CD4-positive, alpha-beta T cell treated with Interleukin-21 for 1 hour (primary cell): ENCODE measurements at places on chromosomes 7 and 10.

- no peak for DNase-seq
Observed at GRCh38 chr10:106557951-106558733, 606.4 kb downstream of the SORCS1 start.

GRCh38 chr7:12031638-12032037 is 179.5 kb upstream of the TMEM106B start:
- DNase-seq: no peak

DNA sequence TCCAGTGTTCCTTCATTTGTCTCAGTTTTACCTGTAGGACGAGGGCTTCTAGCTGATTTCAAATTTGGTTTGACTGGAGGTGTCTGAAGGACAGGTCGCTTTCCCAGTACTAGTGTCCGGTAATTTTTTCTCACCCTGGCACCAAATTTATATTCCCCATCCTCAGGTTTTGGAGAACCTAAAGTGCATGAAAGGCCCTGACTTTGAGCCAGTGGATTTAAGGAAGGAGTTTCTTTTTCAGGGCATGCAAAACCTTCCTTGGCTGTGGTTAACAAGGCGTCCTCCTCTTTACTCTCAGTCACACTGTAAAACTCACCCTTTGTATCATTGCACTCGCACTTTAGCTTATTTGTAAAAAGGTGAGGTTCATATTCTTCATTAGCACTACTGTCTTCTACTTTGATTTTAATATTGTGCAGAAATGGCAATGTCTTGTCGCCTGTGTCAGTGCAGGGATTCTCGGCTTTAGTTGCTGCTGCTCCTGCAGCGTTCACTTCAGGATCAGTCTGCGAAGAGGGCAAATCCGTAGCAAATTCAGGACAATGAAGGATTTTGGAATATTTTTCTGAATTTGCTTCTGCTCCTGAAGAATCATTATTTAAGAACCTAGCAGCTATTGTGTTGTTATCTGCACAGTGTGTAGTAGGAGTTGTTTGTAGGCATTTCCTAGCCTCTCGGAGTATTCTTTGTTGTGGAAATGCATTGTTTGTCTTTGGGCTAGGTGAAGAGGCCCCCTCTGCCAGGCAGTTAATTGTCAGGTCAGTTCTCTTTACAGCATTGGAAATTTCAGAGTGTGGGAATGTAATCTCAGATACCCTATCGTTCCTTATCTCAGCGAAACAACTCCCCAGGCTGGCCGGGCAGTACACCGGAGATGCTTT is 9.9 kb downstream of the SKIDA1 start:
- no peak for DNase-seq

DNA sequence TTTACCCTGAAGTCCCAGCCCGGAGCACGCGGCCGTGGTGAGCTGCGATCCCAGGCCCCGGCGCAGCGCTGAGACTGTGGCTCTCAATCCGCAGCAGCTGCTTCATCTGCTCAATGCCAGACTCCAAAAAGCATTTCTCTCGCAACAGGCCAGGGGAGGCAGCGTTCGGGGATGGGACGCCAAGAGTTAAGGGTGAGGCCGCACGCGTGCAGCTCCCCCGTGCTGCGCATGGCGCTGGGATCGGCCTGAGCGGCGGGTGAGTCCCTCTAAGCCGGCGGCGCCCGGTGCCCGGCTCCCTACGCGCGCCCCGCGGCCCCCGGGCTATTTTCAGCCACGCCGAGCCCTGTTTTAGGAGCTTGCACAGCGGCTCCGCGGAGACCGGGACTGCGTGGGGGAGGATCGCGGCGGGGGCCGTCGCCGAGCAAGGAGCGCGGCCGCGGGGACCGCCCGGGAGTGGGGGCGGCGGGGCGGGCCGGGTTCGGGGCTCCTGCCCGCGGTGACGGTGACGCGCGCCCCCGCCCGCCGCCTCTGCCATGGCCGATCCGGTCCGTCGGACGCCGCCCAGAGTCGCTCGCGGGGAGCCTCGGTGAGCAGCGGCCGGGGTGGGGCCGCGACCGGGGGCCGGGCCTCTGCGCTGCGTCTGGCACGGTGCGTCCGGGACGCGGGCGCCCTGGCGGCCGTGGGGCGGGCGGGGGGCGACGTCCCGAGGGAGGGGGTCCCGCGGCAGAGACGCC is 29.4 kb upstream of the JAKMIP3 start:
- no peak for DNase-seq

- no peak for DNase-seq
Observed at GRCh38 chr10:94251098-94251497, 111.6 kb downstream of the NOC3L start.

DNA sequence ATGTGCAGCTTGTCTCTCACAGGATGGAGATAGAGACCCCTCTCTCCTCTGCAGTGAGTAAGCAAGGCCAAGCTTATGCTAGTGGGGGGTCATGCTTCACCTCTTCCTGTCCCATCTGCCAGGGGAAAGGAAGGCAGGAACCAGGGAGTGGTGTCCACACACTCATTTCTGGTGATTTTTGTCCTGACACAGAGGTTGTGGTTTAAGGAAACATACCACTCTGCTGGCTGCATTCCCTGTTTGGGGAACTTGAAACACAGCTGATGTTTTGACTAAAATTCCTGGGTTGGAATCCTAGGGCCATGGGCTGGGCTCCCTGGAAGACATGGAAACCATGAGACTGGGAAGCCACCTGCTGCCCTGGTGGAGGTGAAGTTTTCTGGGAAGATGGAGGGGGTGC is 21.4 kb downstream of the C10orf120 start:
- DNase-seq: no peak

DNA sequence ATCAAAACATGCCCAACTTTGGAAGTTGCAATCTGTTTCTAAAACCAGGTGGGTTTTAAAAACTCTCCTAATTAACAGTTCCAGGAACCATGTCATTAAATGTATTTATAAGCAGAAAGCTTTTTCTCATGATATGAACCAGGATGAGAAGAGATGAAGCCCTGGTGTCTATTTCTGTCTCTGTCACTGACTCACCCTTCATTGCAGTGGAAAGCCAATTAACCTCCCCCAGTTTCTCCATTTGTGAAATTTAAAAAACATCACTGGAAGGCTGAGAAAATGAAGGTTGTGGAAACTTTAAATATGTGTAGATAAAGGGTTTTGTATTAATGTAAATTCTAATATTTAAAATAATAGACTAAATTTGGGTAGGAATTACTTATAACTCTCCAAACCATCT is 1088.0 kb downstream of the SORCS1 start:
- DNase-seq: no peak

- DNase-seq: no peak
Observed at GRCh38 chr10:114487815-114488536, 83.7 kb upstream of the AFAP1L2 start.

GRCh38 chr10:60570272-60570865 is 180.7 kb upstream of the ANK3 start:
- no peak for DNase-seq

DNA sequence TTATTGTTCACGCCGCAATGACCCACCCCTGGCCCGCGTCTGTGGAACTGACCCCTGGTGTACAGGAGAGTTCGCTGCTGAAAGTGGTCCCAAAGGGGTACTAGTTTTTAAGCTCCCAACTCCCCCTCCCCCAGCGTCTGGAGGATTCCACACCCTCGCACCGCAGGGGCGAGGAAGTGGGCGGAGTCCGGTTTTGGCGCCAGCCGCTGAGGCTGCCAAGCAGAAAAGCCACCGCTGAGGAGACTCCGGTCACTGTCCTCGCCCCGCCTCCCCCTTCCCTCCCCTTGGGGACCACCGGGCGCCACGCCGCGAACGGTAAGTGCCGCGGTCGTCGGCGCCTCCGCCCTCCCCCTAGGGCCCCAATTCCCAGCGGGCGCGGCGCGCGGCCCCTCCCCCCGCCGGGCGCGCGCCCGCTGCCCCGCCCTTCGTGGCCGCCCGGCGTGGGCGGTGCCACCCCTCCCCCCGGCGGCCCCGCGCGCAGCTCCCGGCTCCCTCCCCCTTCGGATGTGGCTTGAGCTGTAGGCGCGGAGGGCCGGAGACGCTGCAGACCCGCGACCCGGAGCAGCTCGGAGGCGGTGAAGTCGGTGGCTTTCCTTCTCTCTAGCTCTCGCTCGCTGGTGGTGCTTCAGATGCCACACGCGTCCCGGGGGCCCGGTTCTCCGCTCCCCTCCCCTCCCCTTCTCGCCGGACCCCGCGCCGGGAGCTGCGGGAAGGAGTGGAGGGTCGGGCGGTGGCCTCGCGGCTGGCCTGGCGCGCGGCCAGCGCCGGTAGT is at the start of gene CBX3:
TSS of gene CBX3 (plus strand) at position 499 of the 772 bp plus-strand sequence. CDS start 1,254 bp downstream, outside the sequence.
- DNase-seq: peak; percentile 93

DNA sequence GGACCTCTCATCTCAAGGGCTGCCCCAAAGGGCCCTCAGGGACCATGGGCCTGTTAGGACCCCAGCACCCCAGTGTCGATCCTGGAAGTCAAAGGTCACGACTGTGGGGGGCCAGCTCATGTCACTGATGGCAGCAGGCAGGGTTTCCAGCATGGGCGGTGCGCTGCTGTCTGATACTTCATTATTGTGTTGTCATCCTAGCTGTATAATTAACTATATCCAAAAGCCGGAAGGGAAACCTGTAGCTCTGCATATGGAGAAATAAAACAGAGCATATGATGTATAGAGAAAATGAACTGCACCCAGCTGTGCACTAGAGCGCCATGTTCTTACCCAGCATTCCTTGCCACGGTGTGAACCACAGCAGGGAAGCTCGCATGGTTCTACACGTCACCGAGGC is 196.3 kb downstream of the EBF3 start:
- no peak for DNase-seq

- DNase-seq: no peak
Observed at GRCh38 chr10:123140164-123140982, 4.6 kb downstream of the HMX3 start.

DNA sequence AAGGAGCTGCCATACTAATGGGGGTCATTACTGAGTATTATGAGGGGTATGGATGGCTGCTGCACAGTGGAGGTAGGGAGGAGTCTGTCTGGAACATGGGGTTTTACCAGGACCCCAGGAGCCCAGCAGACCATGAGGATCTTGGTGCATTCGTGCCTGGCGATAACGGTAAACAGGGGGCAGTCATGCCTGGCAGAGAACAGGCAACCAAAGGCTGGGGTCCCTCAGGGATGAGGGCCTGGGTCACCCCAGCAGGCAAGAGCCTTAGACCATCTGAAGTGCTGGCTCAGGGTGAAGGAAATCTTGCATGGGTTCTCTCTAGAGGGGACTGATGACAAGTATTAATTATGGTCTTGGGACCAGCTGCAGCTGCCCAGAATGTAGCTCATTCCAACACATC is 46.1 kb downstream of the MYL10 start:
- no peak for DNase-seq

DNA sequence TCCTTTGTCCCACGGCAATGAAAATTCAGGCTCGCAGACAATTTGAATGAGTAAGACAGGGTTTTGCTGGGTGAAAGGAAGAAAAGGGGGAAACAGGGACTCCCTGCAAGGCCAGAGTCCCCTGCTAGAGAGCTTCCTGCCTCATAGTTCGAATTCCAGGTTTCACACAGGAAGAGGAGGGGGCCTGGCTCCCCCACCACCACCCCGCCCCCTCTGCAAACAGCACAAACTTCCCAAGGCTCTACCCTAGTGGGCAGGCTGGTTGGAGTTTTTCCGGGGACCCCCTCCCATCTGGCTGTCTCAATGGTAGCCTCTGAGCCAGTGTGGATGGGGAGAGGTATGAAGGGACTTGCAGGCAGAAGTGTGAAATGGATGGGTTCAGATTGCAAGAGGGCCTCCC is 57.4 kb upstream of the NEBL start:
- no peak for DNase-seq

GRCh38 chr10:12308057-12308456 is 41.3 kb upstream of the CAMK1D start:
- no peak for DNase-seq

DNA sequence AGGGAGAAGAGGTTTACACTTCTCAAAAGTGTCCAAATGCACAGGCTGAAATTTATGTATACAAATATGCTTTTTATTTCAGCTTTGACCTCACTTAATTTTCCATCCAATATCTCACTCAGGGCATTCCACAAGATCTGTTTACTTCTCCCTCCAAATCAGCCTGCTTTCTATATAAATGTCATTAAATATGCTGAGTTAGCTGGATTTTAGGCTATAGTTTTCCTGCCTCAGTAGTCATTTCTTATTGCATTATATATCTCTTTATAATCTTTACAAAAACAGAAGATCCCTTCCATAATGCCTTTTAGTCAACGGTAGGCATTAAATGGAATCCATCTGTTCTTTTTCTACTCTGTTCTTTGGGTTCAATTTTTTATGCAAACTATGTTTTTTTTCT is 71.7 kb upstream of the KCND2 start:
- DNase-seq: no peak

- no peak for DNase-seq
Observed at GRCh38 chr7:129184981-129185670, 3.3 kb upstream of the SMO start.

DNA sequence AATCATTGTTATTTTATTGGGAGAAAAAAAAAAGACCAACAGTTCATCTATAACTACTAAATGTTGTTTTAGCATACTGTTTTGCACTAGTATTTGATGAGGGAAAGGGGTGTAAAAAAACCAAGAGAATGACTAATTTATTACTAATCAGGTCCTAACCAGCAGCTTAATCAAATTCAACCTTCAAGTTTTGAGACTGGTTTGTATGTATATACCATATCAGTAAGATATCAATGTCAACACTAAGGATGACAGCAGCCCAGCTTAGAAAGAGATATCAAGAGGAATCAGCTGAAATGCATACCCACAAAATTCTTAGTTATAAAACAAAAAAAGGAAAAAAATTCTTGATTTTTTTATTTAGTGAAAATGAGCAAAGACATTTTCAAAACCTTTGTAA is 122.6 kb downstream of the KMT2C start:
- no peak for DNase-seq

- no peak for DNase-seq
Observed at GRCh38 chr10:104515678-104516199, 125.4 kb upstream of the SORCS3 start.

- no peak for DNase-seq
Observed at GRCh38 chr7:137110535-137110934, 233.0 kb downstream of the PTN start.

GRCh38 chr10:84605802-84606201 is 277.4 kb downstream of the CCSER2 start:
- no peak for DNase-seq

- DNase-seq: no peak
Observed at GRCh38 chr10:48939790-48940325, at the start of gene LRRC18. Gene LRRC18 (minus strand): TSS chr10:48939840. CDS start chr10:48914155, 25,685 bp downstream.

GRCh38 chr7:138077809-138078208 is 1.6 kb downstream of the AKR1D1 start:
- DNase-seq: no peak

- DNase-seq: no peak
Observed at GRCh38 chr7:65832281-65832680, 40.6 kb upstream of the VKORC1L1 start.

GRCh38 chr10:79324032-79324695 is 23.1 kb upstream of the PPIF start:
- DNase-seq: no peak

DNA sequence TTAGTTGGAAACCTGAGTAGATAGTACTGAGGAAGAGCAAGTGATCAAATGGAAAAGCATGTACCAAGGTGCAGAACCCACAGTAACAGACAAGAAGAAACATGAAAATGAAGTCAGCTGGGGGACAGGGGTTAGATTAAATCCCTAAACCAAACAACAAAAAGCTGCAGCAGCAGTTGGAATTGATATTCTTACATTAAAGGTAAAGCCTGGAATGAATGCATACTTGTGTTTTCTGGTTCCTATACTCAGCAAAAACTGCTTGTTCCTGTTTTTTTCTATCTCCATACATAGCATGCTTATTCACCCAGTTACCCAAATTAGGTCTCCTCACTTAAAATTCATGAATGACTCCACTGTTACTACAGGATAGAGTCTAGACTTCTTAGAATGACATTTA is 92.4 kb downstream of the TPST1 start:
- no peak for DNase-seq

- peak; percentile 74 for DNase-seq
Observed at GRCh38 chr10:124678557-124679240, 65.5 kb downstream of the FAM53B start.

- peak; percentile 20 for DNase-seq
Observed at GRCh38 chr10:117320050-117320665, 55.1 kb downstream of the PDZD8 start.
